ENCODE measurements at places on chromosomes 1 and 21.

GRCh38 chr1:56834137-56834900, 15.1 kb upstream of the FYB2 start:
- no peak for DNase-seq

GRCh38 chr21:36055551-36055950, 4.8 kb downstream of the SETD4 start:
- no peak for DNase-seq

DNA sequence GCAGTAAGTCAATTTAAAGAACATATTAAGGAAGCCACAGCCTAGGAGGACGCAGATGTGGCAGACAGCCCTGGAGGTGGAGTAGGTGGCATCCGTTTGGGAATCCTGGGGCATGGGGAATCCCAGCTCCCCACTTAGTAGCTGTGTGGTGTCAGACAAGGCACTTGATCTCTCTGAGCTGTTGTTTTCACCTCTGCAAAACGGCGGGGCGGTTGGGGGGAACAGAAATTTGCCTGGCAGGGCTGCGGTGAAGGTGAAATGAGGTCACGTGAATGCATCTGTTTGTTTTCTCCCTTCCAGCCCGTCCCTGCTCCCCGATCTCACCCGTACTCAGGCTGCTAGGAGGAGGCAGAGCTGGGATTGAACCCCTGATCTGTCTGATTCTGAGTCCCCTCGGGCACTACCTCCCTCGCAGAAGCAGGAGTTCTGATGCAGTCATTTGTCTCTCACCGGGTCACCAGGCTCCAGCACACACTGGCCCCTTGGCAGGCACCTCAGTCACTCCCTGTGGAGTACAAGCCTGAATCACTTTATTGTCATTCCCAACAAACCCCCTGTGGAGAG, 2.2 kb upstream of the LAPTM5 start:
- no peak for DNase-seq

DNA sequence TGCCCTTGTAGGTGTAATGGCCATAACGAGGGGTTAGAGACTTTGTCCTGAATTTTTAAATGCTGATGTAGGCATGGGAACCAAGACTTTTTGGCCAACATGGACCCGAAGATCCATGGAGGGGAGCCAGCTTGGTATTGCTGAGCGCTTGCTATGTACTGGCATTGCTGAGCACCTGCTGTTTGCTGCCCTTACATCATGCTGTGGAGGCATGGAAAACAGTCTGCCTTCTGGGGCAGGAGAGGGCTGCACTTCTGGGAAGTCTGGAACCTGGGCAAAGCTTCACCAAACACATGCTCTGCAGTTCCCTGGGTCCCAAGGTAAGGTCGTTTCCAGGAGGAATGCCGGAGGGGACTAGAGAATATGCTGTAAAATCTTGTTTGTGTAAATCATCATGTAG, 86.3 kb upstream of the CNIH3 start:
- no peak for DNase-seq

- DNase-seq, result peak; percentile 88
These were observed 62.4 kb upstream of the USP24 start for GRCh38 chr1:55277377-55278130.

GRCh38 chr1:15178571-15179484, 25.3 kb downstream of the TMEM51 start:
- DNase-seq, result peak; percentile 89

DNA sequence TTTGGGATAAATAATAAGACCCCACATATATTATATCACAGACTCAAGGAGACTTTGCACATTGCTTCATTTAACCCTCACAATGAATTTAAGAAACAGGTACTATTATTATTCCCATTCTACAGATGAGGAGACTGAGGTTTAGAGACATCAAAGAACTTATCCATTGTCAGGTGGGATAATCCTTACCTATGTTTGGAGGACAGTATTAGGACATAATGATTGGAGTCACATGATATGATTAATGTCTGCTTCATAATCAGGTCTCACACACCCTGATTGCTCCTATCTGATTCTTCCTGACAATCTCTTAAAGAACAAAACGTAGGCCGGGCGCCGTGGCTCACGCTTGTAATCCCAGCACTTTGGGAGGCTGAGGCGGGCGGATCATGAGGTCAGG, 16.9 kb downstream of the IRF2BP2 start:
- DNase-seq, result no peak

- DNase-seq, result no peak
These were observed 65.5 kb upstream of the BACH1 start for GRCh38 chr21:29233256-29233546.

DNA sequence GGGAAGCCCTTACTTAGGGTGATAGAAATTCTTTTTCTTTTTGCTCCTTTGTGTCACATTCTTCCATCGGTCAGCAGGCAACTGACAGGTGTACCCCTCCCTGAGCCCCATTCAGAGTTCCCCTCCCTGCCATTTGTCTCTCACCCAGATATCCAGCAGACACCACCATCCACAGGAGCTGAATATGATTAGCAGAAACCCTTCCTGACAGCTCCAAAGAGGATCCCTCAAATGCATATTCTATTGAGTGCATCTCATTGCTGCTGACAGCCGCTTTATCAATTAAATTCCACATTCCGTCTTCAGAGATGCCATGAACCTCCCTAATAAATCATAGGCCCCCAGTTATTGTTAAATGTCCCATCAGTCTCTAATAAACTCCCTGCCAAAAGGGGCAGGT, 6.1 kb upstream of the DDX20 start:
- DNase-seq, result no peak

GRCh38 chr1:208233546-208233945, 10.6 kb downstream of the PLXNA2 start:
- no peak for DNase-seq

- no peak for DNase-seq
These were observed 42.7 kb downstream of the YARS1 start for GRCh38 chr1:32774464-32774808.

- DNase-seq, result no peak
These were observed 25.6 kb downstream of the IL23R start for GRCh38 chr1:67191668-67192520.

DNA sequence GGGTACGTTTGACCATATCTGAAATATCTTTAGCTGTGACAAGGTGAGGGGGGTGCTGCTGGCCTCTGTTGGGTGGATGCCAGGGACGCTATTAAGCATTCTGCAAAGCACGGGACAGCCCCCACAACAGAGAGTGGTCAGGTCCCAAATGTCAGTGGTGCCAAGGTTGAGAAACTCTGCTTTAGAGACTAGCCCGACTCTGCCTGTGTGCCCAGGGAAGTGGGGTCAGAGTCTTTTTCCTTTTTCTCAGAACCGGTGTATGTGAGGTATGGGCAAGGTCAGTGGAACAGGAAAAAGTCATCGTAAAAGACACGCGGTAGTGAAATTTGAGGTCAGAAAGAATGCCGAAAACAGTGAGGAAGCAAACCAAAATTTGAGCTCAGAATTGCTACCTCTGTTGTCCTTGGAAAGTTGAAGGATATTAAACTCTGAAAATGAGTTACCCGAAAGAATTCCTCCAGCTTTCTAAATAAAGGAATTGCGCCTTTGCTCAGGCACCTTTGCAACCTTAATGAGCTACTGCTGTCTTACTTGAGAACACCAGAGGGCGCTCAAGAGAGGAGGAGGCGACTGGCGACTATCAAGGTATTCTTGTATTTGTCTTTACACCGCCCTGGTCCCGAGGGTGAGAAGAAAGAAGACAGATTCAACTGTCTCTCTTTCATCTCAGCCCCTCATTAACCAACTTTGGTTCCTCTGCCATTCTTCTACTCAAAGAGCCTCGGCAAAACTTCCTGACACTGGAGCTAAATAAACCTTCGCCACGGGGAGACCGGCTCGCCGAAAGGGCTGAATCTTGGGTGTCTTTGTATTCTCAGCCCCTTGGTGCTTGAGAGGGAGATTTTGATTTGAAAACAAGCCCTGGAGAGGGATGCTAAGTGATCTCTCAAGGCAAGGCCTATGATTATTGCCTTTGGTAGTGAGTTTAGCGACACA, 85.4 kb upstream of the OLIG2 start:
- DNase-seq, result peak; percentile 52

- no peak for DNase-seq
These were observed 497 bp upstream of the IFNAR2 start for GRCh38 chr21:33229099-33229783.

GRCh38 chr1:5734414-5734813, 257.8 kb downstream of the NPHP4 start:
- no peak for DNase-seq

DNA sequence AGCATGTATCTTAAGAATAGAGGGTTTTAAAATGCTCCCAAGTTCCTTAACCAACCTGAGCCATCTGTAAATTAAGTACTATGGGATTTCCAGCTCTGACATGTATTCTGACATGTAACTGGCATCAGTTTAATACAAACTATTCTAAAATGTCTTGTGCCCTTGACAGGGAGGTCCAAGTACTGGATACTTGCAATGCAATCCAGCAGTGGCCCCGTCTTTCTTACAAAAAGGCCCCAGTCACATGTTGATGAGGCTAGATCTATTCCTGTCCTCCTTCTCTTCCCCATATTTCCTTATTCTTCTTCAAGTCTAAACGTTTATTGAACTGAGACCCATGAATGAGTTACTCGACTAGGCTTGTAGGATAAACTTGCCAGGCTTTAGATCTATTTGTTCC, 46.4 kb downstream of the MRPL39 start:
- no peak for DNase-seq

DNA sequence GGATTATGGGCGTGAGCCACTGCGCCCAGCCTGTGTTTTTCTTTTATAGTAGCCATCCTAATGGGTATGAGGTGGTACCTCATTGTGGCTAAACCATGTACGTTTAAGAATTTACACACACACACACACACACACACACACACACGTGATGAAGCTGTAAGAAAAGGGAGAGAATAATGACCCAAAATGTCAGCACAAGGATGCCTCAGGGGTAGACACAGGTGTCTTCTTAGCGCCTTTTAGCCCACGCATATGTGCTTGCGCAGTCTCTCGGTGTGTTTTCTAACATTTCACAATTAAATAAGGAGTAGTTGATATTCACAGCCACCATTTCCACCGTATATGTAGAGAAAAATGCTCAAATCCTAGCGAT, 782 bp upstream of the PFKL start:
- no peak for DNase-seq

DNA sequence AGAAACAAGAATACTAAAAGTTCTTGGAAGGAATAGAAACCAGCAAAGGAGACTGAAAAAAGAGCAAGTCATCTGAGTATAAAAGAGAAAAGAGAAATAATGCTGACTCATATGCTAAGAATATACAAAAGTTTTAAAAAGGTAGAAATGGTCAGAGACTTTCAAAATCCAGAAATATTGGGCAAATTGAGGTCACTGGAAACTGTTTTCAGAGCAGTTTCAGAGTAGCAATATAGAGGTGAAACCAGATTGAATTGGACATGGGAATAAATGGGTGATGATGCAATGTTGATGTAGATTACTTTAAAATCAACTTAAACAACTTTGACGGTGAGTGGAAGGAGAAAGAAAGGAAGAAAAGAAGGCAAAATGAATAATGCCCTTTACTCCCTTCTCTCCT, 1.8 kb upstream of the RPS6KC1 start:
- no peak for DNase-seq

- no peak for DNase-seq
These were observed 11.5 kb downstream of the RCC2 start for GRCh38 chr1:17427696-17428660.

DNA sequence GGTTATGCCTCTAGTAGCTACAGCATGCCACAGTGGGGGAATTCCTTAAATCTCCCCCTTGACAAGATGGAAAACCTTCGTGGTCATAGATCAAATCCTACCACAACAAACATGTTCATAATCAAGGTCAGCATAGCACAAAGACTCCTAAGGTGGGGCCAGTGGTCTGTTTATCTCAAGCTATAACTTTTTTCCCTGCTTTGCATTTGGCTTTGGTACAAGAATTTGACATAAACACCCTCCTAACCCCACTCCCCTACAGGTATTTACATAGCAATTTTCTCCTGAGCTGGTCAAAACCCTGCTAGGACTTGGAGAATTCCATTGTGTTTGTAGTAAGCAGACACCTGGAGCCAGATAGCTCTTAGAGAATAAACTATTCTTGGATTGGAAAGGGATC, 58.5 kb downstream of the HIVEP3 start:
- no peak for DNase-seq

- no peak for DNase-seq
These were observed 4.7 kb downstream of the FOXO6 start for GRCh38 chr1:41365772-41366454.

DNA sequence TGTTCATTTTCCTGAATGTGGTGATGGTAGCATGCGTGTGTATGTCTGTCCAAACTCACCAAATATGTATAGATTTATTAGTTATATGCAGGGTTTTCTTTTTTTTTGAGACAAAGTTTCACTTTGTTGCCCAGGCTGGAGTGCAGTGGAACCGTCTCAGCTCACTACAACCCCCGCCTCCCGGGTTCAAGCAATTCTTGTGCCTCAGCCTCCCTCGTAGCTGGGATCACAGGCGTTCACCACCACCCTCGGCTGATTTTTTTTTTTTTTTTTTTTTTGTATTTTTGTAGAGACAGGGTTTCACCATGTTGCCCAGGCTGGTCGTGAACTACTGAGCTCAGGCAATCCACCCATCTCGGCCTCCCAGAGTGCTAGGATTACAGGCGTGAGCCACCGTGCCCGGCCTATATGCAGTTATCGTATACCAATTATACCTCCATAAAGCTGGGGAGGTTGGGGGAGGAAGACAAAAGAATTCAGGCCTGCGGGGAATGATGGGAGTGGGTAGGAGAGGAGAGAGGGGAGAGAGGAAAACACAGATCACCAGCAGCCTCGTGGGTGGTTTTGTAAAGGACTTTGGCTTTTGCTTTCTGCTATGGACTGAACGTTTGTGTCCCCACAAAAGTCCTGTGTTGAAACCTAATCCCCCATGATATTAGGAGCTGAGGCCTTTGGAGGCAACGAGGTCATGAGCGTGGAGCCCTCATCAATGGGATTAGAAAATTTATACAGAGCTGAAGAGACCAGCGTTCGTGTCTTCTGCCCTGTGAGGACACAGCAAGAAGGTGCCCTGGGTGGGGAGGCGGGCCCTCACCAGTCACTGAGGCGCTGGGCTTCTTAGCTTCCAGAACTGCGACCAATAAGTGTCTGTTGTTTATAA, 4.4 kb upstream of the HNRNPU start:
- DNase-seq, result no peak

DNA sequence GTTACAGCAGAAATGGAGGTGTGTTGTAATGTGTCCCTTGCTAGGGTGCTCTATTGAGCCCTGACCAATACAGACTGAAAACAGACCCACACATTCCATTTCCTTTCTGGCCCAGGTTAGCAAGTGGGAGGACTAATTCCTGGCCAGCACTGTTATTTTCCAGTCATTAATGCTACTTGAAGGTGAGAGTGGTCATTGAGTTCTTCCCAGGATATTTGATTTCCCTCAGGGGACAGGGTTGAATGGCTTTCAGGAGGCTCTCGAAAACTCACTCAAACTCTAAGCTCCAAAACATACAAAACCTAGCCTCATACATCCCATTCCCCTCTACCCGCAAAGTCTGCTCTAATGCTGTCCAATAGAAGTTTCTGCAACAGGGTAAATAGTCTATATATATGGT, 6.2 kb downstream of the LRRC52 start:
- DNase-seq, result no peak

DNA sequence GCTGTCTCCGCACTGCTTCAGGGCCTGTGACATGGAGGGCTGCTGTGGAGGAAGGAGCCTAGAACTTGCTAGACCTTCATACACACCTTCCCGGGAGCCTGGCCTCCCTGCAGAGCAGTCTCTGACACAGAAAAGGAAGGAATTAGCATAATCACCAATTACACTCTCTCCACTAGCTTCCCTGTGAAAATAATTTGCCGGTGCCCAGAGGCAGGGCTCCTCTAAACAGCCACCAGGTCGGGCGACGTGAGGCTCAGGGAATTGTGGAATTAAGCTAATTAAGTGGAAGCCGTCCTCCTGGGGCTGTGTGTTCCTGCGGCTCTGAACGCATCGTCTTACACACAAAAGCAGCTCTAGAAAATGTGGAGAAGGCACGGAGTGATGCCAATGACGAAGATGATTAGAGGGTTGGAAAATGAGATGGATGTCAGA, 82.6 kb downstream of the NENF start:
- no peak for DNase-seq
